Kidney (tissue), 22 donors: ENCODE measurements at places on chromosomes 13 and 19. TPM values are rescaled to one million over a fixed set of nuclear protein-coding genes. Genes with fewer than 3 reads are reported as not detected.

The SWSAP1 gene
- 4.1 TPM for total RNA-seq

DNA sequence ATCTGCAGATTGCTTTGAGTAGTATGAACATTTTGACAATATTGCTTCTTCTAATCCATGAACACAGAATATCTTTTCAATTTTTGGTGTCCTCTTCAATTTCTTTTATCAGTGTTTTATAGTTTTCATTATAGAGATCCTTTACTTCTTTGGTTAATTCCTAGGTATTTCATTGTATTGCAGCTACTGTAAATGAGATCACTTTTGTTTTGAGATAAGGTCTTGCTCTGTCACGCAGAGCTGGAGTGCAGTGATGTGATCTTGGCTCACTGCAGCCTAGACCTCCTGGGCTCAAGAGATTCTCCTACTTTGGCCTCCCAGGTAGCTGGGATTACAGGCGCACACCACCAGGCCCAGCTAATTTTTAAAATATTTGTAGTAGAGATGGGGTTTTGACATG lies 9.8 kb downstream of the CYP2A7 start:
- no peak for DNase-seq

DNA sequence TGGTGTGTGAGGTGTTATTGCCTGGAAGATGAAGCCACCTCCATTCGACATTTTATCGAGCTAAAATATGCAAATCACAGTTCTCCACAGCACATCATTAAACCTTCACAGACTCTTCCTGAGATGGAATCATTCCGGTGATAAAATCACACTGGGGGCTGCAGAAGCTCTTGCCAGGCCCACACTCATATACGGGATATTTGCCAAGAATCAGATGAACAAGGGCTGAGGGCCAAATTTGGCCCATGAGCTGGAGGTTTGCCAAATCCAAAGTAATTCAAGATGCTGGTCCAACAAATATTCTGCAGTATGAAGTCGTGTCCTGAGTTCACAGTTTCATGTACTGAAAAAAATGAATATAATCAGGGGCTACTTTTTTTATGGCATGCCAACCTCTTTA lies 16.7 kb upstream of the RXFP2 start:
- no peak for DNase-seq

GRCh38 chr13:110410936-110411687 lies 104.0 kb downstream of the COL4A2 start:
- peak; percentile 88 for DNase-seq

The S1PR4 gene
- 5.1 TPM for total RNA-seq

The ANGPTL8 gene
- total RNA-seq, result 1.9 TPM

- no peak for DNase-seq
Measured at GRCh38 chr13:45925151-45925550, 73.6 kb upstream of the SIAH3 start.

The CFD gene
- total RNA-seq, result 35.1 TPM

The LCP1 gene
- total RNA-seq, result 73.5 TPM

- no peak for DNase-seq
Measured at GRCh38 chr19:31149441-31149941, 199.7 kb downstream of the TSHZ3 start.

The RINL gene
- 13.0 TPM for total RNA-seq

The CERS4 gene
- total RNA-seq, result 36.5 TPM

DNA sequence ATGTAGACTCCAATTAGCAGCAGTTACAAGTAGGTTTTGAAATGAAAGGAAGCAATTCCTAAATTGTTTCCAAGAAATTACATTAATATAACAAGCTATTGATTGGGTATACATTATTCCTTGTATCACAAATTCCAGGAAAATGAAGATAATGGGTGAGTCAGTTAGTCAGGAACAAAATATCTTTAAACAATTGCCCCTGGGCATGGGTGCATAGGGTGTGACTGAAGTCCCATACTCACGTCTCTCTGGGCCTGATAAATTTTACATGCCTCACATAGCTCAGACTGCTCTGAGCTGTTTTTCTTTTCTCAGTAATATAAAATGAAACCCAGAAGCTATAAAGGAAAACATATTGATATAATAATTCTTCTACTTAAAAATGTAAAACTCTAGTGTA lies 87.8 kb downstream of the FNDC3A start:
- no peak for DNase-seq

DNA sequence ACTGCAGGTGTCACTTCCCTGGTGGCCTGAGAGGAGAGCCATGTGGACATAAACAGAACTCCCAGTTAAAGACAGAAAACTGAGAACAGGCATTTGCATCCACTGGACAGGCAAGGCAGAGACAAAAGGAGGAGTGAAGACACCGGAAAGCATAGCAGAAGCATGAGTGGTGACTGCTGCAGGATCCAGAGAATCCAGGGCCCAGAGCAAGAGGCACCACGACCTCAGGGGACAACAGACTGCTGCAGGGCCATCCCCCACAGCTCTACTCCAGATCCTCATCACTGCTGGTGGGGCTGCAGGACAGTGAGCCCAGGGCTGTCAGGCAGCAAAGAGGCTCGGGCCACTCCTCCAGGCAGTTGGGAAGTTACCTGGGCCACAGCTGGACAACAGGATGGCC lies 14.5 kb upstream of the ISYNA1 start:
- no peak for DNase-seq

The TSC22D1 gene
- total RNA-seq, result 349 TPM

DNA sequence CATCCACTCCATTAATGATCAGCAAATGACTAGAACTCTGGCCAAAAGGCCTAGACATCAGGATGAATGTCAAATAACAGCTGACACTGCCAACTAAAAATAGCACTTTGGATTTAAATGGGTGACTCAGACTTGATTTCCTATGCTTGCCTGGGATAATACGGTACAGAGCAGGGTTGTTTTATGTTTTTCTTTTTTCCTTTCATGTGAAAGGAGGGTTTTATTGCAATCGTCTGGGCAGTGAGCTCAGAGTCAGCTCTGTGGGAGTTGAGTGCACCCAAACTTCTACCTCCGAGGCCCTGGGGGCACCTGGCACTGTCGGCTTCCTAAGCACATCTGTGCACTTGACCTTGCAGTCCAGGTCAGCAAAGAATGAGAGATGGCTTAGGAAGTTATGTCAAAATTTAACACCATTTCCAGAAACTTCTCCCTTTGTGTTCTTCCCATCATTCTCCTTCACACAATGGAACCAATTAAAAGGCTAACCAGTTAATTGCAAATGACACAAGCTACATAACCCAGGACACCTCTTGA lies 134.1 kb downstream of the LACC1 start:
- no peak for DNase-seq

DNA sequence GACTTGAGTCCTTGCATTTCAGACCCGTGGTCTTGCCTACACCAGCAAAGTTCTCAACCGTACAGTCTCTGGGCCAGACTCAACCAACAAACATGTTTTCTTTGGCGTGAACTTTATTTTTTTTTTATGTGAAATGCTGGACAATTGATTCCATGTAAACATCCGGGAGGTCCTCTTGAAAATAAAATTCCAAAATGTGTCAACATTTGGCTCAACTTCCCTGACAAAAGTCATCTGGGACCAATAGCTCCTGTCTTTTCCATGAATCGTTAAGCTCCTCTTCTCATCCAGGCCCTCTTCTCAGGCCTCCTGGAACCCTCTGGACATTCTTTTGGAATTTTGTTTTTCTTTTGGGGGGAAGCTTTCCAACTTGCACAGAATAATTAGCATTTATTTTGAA lies 2.7 kb downstream of the ALDH16A1 start:
- peak; percentile 92 for DNase-seq

The HSPB6 gene
- 64.3 TPM for total RNA-seq

- peak; percentile 92 for DNase-seq
Measured at GRCh38 chr19:45607071-45608029, 5.3 kb upstream of the GPR4 start.

The C3 gene
- total RNA-seq, result 3,831 TPM

The C19orf18 gene
- total RNA-seq, result 0.85 TPM

- DNase-seq, result no peak
Measured at GRCh38 chr13:34833562-34834182, 108.4 kb upstream of the NBEA start.

The CARM1 gene
- 41.2 TPM for total RNA-seq

- DNase-seq, result no peak
Measured at GRCh38 chr19:2359992-2360685, at the start of gene TMPRSS9. Gene TMPRSS9 (plus strand): TSS chr19:2360265. CDS start chr19:2389786, 29,521 bp downstream.

The CEACAM7 gene
- total RNA-seq, result 0.16 TPM

GRCh38 chr13:33744589-33745369 lies 73.2 kb upstream of the RFC3 start:
- no peak for DNase-seq

GRCh38 chr13:75135325-75135825 lies 346.6 kb downstream of the TBC1D4 start:
- no peak for DNase-seq

DNA sequence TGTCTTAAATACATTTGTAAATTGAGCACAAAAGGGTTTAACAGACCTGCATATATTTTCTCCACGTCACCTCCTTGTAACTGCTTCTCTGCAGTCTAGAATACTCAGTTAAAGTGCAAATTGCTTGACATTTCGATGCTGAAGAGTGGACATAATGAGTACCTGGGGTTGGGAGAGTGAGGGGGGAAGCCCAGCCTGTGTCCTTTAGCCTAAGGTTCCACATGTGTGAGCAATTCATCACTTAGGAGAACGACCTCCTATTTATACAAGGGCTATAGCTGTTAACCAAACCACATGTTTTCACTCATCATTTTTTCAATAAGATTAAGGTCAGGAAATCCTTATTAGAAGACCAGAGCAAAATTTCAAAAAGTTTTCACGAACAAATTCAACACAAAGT lies 29.5 kb downstream of the PCDH9 start:
- DNase-seq, result no peak

GRCh38 chr13:27980280-27980998 lies 8.1 kb downstream of the URAD start:
- DNase-seq, result no peak

- DNase-seq, result no peak
Measured at GRCh38 chr13:112103260-112103838, 36.4 kb downstream of the SOX1 start.

DNA sequence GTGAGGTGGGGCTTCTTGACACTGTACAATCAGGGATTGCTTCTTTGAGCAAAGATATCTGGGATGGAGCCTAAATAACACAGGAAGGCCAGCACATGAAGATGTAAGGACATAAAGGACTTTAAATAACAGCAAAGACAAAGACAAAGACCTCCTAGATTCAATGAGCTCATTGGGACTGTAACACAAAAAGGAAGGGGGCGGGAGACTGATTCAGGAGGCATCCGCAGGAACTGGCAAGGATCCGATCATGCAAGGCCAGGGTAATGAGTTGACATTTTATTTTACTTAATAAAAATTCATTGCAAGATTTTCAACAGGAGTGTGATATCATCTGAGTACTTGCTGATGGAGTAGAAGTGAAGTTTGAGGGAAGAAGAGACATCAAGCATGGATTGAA lies 121.5 kb downstream of the LHFPL6 start:
- DNase-seq, result no peak
